ENCODE measurements at places on chromosomes 5 and 9. TPM values are rescaled to one million over a fixed set of nuclear protein-coding genes. Genes with fewer than 3 reads are reported as not detected.

GRCh38 chr5:4018007-4018406, 422.4 kb downstream of the IRX1 start:
- H3K4me3 ChIP-seq, result no peak overlapping the region
- DNase-seq, result no peak
- no peaks in the 10 kb centered on the region for H3K4me1 ChIP-seq
- no peak overlapping the region for H3K27ac ChIP-seq
- no peaks in the 10 kb centered on the region for H3K36me3 ChIP-seq

DNA sequence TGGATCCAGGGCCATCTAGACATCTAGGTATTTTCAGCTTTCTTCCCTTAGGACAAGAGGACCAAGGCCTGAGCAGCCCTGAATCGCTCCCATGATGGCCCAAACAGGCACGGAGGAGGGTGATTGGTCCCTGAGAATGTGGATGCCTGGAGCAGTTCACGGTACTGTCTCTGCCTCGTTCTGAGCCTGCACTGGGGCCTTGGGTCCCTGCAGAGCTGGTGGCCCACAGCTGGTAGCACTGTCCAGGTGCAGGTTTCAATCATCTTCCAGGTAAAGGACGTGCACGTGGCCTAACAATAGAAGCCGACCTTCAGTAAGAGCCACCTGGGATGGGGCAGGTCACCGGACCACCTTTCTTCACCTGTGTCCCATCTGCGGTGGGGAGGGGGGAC, 19.4 kb upstream of the FCN1 start:
- H3K36me3 ChIP-seq, result no peaks in the 10 kb centered on the region
- H3K27me3 ChIP-seq, result no peaks in the 10 kb centered on the region
- peaks cover 30% of the 10 kb centered on the region for H3K4me1 ChIP-seq
- no peak overlapping the region for H3K27ac ChIP-seq
- DNase-seq, result no peak

DNA sequence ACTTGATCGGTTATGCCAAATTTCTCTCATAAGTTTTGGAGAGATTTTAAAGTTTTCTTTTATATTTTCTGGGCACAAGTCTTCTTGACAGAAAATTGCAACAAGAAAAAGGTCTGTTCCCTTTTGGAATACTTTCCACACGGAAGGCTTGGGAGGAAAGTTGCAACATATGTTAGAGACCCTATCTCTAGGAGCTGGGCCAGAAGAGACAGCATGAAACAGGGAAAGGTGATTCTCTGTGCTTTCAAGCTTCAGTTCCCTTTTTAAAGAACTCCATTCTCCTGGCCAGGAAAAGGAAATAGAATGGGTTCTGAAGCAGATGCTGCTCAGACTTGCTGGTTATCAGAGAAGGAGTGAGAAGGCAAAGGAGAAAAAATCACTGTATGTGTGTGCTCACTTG, 368.3 kb downstream of the SPATA31D1 start:
- H3K27me3 ChIP-seq, result no peaks in the 10 kb centered on the region
- no peak overlapping the region for H3K27ac ChIP-seq
- no peak overlapping the region for H3K4me3 ChIP-seq

DNA sequence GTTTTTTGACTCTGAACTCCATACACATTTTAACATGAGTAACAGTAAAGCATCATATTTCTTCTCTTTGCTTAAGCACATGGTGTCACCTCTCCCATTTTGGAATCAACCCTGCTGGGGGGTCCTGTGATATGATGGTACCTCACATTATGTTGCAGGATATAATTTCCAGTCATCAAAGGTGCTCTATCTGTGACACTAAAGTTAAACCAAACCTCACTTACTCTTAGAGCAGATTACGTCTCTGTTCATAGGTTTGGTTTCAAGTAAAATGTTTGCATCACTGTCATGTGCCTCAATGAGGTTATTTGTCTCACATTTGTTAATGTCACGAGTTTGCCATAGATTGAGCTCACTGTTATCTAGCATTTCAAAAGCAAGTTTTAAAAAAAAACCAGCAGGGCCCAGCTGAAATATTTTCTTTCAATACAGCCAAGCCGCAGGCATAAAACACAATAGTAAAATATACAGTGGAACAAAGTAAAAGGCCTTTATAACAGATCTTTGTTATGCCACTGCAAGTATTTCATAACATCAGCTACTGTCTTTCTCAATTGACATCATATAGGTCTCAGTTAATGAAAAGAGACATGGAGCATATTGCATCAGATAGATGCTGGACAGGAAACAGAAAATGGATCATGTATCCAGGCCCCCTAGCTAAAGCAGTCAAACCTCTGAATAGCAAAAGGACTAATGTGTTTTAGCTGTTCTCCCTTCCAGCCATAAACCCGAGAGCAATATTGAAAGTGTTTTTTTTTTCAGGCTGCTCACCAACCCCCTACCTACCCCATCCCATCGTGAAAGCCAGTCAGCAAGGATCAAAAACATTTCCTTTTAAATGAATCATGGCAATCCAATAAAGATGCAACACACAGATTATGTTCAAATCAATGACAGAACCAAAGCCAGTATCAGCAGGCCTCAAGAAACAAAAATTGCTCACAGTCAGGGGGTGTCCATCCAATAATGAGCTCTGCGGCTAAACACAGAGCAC, 182.1 kb upstream of the ITGA1 start:
- no peak overlapping the region for H3K27ac ChIP-seq
- no peaks in the 10 kb centered on the region for H3K27me3 ChIP-seq
- DNase-seq, result no peak
- H3K4me3 ChIP-seq, result no peak overlapping the region
- H3K36me3 ChIP-seq, result no peaks in the 10 kb centered on the region

DNA sequence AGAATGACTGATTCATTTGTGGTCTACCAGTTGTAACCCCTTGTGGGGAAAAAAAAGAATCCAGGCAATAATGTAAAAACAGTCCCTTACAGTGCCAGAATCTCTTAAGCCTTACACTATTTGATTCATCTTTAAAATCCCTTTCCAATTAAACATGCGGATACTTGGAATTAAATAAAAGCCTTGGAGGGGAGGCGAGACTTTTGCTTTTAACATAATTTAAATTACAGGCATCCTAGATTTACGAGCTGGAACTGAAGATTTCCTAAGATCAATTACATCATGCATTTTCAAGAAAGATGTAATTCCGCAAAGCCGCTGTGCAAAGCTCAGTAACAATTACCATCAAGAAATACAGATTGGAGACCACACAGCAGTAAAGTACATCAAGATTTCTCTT, 370.2 kb downstream of the MTRR start:
- H3K27ac ChIP-seq, result no peak overlapping the region
- no peaks in the 10 kb centered on the region for H3K27me3 ChIP-seq
- no peaks in the 10 kb centered on the region for H3K36me3 ChIP-seq
- H3K4me1 ChIP-seq, result no peaks in the 10 kb centered on the region
- no peak overlapping the region for H3K4me3 ChIP-seq

Gene IGFBPL1
- total RNA-seq, result not detected

Gene SMIM33
- not detected for total RNA-seq

Gene SEMA5A
- total RNA-seq, result not detected

Data from Karpas-422 (cell line).